Stimulated activated CD8-positive, alpha-beta memory T cell treated with anti-CD3 and anti-CD28 coated beads, Interleukin-7, amount 100 ng/mL, for 1 hour (primary cell): ENCODE measurements at places on chromosomes 13 and 19.

- DNase-seq = no peak
Observed at GRCh38 chr13:48500652-48501197, 32.2 kb downstream of the RCBTB2 start.

DNA sequence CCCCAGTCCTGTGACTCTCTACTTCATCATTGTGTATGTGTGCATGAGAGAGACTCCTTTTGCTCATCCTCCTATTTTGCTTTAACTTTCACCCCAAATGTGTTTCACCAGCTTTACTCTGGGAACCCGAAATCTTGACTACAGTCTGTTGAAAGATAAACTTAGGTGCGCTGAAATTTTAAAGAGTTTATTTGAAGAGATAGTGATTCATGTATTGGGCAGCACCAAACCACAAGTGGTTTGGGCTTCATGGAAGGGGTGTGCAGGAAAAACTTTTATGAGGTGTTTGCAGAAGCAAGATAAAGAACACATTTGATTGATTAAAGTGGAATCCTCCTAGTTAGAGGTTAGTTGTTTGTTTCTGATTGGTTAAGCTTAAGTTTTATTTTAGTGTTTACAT is 50.8 kb upstream of the RFC3 start:
- DNase-seq = no peak

GRCh38 chr13:42574011-42574410 is at the start of gene TNFSF11:
Gene TNFSF11 (plus strand): TSS chr13:42574152. CDS start chr13:42574304, 152 bp downstream.
- no peak for DNase-seq

DNA sequence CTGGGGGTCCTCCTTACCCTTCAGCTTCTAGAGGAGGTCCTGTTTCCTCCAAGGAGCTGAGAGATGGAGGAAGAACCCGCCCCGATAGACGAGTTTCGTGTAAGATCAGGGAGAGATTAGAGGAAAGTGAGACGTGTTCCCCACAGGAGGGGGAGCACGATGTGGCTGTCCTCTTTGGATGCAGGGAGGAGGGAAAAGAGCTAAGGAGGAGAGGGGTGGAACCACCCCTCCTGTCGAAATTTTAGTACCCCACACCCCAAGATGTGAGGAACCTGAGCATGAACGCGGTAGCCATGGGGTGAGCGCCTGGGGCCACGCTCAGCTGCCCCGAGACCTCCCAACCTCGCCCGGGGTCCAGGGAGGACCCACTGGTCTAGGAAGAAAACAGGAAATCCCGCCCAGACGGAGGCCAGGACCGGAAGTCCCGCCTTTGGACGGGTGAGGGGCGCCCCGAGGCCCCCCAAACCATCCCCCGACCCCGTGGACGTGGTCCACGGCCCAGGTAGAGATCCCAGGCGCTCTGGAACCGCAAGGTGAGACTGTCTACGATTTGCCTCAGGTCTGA is 1.2 kb downstream of the AKT1S1 start:
- DNase-seq = peak; percentile 13

DNA sequence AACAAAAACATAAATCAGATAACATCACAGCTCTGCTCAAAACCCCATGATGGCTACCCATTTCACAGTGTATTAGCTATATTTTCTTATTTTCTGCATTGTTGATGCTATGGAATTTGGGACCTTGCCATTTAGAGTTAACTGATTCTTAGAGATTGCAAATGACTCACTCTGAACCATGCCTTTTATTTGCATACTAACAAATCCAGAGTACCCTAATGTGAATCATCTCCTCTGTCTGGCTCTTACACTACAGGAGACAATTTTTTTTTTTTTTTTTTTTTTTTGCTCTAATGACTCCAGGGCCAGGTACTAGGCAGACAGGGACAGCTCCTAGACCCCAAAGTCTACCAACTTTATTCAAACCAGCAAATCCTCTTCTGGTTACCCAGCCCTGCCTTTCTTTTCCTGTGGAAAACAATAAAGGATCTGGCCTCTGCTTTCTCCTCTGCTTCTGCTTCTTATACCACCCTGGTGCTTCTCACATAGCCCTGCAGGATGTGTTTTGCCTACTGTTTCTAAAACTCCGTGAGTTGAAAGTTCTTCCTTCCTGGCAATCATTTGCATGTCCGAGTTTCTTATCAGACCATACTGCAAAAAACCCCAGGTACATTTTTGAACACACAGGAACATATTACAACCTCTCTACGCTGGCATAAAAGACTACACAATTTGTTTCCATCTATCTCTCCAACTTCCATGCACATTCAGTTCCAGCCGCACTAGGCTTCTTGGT is 10.6 kb upstream of the ZNF460 start:
- DNase-seq = no peak

DNA sequence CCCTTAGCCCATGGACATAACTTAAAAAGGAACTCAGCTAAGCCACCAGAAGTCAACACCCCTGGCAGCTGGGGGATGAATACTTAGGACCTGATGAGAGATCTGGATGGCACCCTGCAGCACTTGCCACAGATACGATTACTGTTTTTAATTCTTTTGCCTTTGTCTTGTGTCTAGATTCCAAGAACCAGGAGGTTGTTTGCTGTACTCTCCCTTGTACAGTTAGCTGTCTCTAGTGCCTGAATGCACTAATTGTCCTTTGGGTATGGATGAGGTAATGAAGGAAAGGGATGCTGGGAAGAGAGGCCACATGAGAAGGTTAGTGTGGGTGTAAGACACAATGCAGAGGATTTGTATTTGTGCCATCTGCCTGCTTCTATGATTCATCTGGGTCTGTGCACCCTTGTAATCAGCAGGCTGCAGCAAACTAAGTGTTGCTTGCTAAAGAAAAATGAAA is 385.8 kb downstream of the KCNRG start:
- no peak for DNase-seq

GRCh38 chr19:12943437-12944044 is 2.1 kb upstream of the RAD23A start:
- no peak for DNase-seq

GRCh38 chr19:3033595-3034405 is 4.7 kb upstream of the TLE2 start:
- DNase-seq = no peak

DNA sequence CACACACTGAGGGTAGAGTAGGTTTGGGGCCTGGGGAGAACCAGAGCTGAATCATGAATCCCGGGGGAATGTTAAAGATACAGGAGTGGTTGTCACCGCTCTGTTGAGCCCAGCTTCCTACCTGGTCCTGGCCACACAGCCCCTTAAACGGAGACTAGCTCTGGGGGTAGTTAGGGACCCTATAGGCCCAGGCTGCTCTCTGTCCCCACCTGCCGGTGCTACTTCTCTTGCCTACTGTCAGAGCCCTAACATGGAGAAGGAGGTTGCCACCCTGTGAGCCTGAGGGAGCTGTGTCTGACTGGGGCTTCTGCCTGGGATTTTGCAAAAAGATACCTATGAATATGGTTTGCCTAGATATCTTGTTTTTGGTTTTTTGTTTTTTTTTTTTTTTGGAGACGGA is 36.6 kb upstream of the ZNF429 start:
- no peak for DNase-seq

DNA sequence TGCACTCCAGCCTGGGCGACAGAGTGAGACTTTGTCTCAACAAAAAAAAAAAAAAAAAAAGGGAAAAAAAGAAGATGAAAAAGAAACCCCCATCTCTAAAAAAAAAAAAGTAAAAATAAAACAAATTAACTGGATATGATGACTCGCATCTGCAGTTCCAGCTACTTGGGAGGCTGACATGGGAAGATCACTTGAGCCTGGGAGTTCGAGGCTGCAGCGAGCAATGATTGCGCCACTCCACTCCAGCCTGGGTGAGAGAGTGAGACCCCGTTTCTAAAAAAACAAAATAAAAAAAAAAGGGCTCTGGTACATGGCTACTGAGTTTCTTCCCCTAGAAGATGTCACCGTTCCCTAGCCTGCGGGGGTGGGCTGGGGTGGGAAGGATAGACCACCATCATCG is 2.4 kb upstream of the CATSPERG start:
- DNase-seq = no peak

GRCh38 chr13:43482026-43482425 is 304.7 kb downstream of the ENOX1 start:
- no peak for DNase-seq

DNA sequence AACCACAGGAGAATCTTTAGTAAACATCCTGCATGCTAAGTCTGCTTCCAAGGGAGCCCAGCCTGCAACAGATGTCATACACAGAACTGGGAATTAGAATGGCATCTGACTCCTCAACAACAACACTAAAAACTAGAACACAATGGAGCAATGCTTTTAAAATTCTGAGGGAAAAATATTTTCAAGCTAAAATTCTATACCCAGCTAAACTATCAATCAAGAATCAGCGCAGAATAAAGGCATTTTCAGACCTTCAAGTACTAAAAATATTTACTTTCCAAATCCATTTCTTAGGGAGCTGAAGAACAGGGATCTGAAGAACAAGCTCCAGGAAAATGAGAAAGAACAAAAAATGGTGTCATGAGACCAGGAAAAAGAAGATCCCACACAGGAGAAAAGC is 46.9 kb upstream of the CHST8 start:
- DNase-seq = no peak

GRCh38 chr13:80065996-80066395 is 274.9 kb downstream of the SPRY2 start:
- DNase-seq = no peak

GRCh38 chr19:3508771-3509535 is 2.8 kb downstream of the FZR1 start:
- DNase-seq = no peak

DNA sequence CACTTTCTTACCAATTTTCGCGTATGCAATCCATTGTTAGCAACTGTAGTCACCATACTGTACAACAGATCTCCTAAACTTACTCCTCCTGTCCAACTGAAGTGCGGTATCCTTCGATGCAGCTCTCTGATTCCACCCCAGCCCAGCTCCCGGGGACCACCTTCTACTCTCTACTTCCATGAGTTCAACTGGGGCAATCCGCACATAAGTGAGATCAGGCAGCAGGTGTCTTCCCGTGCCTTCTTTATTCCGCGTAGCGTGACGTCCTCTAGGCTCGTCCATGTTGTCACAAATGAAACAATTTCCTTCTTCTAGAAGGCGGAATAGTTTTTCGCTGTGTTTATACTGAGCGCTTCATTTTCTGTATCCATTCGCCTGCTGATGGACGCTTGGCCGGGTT is 8.4 kb downstream of the LILRB1 start:
- DNase-seq = no peak

DNA sequence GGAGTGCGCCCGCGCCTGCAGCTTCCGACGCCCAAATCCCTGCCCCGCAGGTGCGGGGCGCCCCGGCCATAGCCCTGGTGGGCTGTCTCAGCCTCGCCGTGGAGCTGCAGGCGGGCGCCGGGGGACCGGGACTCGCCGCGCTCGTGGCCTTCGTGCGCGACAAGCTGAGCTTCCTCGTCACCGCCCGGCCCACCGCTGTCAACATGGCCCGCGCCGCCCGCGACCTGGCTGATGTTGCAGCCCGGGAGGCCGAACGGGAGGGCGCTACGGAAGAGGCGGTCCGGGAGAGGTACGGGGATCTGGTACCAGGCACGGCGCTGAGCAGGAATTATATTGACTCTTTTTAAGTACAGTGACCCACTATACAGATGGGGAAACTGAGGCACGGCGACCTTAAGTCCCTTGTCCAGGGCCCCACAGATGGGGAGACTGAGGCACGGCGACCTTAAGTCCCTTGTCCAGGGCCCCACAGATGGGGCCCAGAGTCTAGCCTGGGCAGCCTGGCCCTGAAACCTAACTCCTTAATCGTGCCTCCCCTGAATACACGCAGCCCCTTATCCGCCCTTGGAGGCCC is 586 bp downstream of the MRI1 start:
- DNase-seq = no peak
